ENCODE measurements at places on chromosomes 4 and X. TPM values are rescaled to one million over a fixed set of nuclear protein-coding genes. Genes with fewer than 3 reads are reported as not detected.

ZDHHC15 gene
- total RNA-seq = not detected

KLHL34 gene
- not detected for total RNA-seq

TLR2 gene
- 13.8 TPM for total RNA-seq

S100G gene
- total RNA-seq = not detected

RS1 gene
- total RNA-seq = not detected
